Smooth muscle cell of trachea (primary cell): ENCODE measurements at places on chromosomes 11 and 22. TPM values are rescaled to one million over a fixed set of nuclear protein-coding genes. Genes with fewer than 3 reads are reported as not detected.

The OR10W1 gene
- total RNA-seq = not detected in 2 replicates

The SNX32 gene
- total RNA-seq = 1.2 and 3.1 TPM in 2 replicates

The MFRP gene
- total RNA-seq = under 0.01 TPM in 2 replicates

The C11orf42 gene
- total RNA-seq = not detected in 2 replicates

The TMEM179B gene
- 40.7 and 52.1 TPM in 2 replicates for total RNA-seq

The CASP4 gene
- 116 and 179 TPM in 2 replicates for total RNA-seq

The KLHL35 gene
- 2.5 and 3.3 TPM in 2 replicates for total RNA-seq

The IFITM10 gene
- total RNA-seq = 0.58 and 0.83 TPM in 2 replicates

The PRG3 gene
- not detected in 2 replicates for total RNA-seq

The SCN4B gene
- total RNA-seq = 0.44 and 0.83 TPM in 2 replicates

The RASSF10 gene
- total RNA-seq = not detected in 2 replicates

The GPHA2 gene
- not detected in 2 replicates for total RNA-seq

The COMT gene
- total RNA-seq = 194 and 410 TPM in 2 replicates

The KRTAP5-11 gene
- not detected in 2 replicates for total RNA-seq

The SERGEF gene
- 20.5 and 25.1 TPM in 2 replicates for total RNA-seq

The FOLR1 gene
- total RNA-seq = 0.33 TPM in 1 of 2 replicates, not detected in the other

The BARX2 gene
- not detected in 2 replicates for total RNA-seq

The LRRC4C gene
- 0.15 and 0.17 TPM in 2 replicates for total RNA-seq

The TRIM29 gene
- total RNA-seq = 0.17 TPM in 1 of 2 replicates, not detected in the other

The SYT7 gene
- total RNA-seq = 12.1 and 22.7 TPM in 2 replicates

The POLDIP3 gene
- 32.4 TPM in 2 replicates for total RNA-seq

The MAJIN gene
- not detected in 2 replicates for total RNA-seq

The GRAP2 gene
- total RNA-seq = not detected in 2 replicates

The CCDC188 gene
- total RNA-seq = 0.15 TPM in 1 of 2 replicates, not detected in the other
